ENCODE measurements at places on chromosomes 7 and 10. TPM values are rescaled to one million over a fixed set of nuclear protein-coding genes. Genes with fewer than 3 reads are reported as not detected.

Gene IL6
- 3.3 TPM for total RNA-seq

DNA sequence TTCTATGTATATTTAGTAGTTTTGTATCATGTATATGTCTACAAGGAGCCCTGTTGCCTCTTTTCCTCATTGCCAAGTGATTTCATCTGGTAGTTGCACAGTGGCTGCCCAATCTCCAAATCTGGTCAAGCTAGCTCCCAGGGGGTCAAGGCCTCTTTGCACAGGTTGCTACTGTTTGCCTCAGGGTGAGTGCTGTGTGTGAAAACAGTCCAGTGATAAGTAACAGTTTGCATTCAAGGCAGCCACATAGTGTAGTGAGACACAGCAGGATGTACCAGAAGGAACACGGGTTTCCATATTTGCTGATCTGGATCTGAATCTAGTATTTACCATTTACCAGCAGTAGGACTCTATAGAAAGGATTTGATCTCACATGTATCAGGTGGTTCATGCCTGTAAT, 13.3 kb upstream of the EPC1 start:
- no peak for DNase-seq

Gene OR6B1
- total RNA-seq: not detected

Gene ZNF273
- total RNA-seq: 2.7 TPM

Gene DIP2C
- total RNA-seq: 21.6 TPM

- peak; percentile 71 for DNase-seq
Measured at GRCh38 chr10:71268758-71269157, 50.3 kb upstream of the SLC29A3 start.

Gene FRA10AC1
- 14.8 TPM for total RNA-seq
